ENCODE measurements at places on chromosomes 13 and 19.
A peak's percentile ranks its signal among the peaks of the same experiment; 100 is the strongest.

DNA sequence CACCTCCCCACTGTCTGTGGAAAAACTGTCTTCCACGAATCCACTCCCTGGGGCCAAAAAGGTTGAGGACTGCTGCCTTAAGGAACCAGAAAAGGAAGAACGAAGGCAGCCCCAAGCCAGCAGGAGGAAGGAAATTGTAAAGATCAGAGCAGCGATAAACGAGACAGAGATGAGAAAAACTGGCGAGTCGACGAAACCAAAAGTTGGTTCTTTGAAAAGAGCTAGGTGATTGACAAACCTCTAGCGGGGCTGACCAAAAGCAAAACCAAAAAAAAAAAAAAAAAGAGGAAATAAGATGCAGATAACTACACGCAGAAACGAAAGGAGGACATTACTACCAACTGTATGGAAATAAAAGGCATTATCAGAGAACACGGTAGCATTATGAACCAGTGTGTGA, 76.9 kb downstream of the GADD45B start:
- DNase-seq, result peak; percentile 74

DNA sequence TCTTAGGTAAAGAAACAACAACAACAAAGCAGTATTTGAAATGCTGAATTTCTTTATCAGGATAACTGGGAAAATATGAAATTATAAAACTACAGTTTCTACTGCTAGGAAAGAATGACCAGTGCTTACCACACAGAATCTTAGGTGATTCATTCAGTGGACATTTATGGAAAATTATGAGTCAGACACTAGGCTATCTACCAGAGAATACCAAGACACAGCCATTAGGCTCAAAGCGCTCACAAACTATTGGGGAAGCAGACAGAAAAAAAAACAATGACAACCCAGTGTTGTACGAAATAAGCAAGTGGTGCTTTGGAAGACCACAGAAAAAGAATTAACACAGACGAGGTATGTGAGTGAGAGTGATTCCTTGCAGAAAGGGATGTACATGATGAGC, 1019.5 kb downstream of the PCDH9 start:
- DNase-seq, result no peak

DNA sequence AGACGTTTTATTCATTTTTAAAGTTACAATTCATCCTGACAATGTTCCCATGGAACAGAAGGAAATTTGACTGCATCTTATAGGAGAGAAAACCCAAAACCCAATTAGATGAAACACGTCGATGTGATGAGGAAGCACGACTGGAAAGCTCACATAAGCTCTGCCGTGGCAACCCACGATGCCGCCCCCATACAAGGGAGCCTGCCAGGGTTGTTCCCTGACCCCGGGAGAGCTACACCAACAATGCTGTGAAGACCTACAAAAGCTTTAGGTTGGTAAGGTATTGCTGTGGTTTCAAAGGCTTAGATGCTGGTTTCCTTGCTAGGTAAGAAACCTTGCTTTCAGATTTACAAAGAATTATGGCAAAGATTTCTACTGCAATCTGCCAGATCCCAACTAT, 393.1 kb downstream of the KLF12 start:
- no peak for DNase-seq

GRCh38 chr13:49933511-49933910, 2.6 kb downstream of the SPRYD7 start:
- DNase-seq, result no peak

DNA sequence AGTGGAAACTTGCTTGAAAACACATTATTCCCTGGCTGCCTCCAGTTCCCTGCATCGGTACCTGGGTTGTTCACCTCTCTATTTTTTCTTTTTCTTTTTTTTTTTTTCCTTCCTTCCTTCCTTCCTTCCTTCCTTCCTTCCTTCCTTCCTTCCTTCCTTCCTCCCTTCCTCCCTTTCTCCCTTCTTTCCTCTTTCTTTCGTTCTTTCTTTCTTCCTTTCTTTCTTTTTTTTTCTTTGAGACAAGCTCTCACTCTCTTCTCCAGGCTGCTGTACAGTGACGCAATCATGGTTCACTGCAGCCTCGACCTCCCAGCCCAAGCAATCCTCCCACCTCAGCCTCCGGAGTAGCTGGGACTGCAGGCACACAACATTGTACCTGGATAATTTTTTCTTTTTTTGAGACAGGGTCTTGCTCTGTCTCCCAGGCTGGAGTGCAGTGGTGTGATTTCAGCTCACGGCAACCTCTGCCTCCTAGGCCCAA, 3.4 kb upstream of the RASAL3 start:
- DNase-seq, result no peak

- no peak for DNase-seq
These were observed 29.2 kb upstream of the LAMP1 start for GRCh38 chr13:113267642-113268405.

DNA sequence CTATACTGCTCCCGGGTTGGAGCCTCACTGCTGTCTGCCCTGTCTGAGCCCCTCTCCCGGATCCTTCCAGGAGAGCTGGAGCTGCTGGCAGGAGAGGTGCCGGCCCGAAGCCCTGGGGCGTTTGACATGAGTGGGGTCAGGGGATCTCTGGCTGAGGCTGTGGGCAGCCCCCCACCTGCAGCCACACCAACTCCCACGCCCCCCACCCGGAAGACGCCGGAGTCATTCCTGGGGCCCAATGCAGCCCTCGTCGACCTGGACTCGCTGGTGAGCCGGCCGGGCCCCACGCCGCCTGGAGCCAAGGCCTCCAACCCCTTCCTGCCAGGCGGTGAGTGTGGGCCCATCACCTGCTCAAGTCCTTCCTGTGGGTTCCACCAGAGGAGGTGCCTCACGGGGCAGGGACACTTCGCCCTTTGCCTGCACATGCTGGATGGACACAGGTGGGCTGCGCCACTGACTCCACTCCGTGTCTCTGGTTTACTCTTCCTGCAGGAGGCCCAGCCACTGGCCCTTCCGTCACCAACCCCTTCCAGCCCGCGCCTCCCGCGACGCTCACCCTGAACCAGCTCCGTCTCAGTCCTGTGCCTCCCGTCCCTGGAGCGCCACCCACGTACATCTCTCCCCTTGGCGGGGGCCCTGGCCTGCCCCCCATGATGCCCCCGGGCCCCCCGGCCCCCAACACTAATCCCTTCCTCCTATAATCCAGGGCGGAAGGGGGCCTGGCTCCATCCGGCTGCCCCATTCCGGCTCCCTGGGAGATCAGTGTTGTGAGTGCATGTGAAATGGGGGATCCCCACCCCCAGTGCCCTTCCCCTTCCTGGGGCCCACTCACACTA, 19.8 kb downstream of the EPN1 start:
- DNase-seq, result no peak

- no peak for DNase-seq
These were observed 476 bp downstream of the TYK2 start for GRCh38 chr19:10379880-10380312.

DNA sequence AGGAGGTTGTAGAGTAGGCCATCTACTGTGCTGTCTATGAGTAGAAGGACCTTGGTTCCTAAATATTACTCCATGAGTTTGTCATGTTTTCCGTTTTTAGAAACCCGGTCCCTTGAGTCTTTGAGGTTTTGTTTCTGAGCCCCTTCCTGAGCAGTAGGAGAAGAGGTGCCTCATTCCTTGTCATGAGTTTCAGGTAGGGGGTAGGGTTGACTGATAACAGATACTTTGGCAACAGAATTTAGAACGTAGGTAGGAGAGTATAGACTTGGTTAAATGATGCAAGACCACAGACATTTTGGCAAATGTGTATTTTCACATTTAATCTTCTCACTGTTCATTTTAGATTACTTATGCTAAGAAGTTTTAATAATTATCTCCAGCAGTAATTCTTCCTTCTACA, 24.6 kb downstream of the LMO7 start:
- no peak for DNase-seq

- no peak for DNase-seq
These were observed 4.3 kb downstream of the HPN start for GRCh38 chr19:35045667-35046300.

DNA sequence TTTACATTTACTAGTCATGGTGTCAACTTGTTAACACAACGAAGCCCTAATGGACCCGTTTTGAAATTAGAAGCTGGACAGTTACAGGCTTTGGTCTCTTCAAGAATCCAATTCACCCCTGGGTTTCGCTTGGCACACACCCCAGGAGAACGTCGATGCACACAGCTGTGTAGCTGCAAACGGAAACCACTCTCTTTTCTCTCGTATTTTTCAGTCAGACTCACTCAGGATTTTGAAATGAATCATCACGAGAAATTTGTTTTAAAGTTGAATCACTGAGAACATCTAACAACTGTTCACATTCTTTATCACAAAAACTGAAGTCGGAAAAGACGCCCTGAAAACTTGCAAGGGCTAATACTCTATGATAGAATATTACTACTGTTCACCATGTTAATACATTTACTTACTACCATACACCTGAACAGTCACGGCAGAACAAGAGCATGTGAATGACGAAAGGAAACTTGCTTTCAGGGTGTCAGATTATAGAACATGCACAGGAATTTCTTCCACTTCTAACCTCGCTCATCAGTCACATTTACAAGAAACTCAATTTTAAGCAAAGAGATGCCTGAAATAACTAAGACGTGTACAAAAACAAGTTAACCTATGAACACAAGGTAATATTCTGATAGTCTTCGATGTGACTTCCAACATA, 4.7 kb downstream of the PNMA8A start:
- no peak for DNase-seq

DNA sequence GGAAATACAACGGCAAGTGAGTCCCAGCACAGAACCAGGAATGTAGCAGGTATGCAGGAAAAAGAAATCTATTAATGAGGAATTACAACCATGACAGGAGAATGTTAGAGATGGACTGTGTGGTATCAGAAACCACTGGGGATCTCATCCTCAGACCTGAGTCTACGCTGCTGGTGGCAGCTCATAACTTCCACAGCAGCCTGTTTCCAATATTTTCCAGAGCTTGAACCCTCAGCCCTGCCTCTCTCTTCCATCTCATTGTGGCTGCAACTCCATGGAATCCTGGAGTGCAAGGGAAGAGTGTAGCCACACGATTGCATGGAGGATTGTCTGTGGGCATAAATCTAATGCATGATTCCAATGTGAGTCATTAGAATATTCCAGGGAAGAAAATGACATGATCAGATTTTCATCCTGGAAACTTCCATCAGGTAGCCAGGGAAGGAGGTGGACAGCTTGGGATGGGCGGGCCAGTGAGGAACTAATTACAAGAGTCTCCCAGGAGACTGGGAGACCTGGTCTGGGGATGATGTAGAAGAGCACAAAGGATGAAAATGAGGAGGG, 14.9 kb downstream of the PLA2G4C start:
- no peak for DNase-seq

DNA sequence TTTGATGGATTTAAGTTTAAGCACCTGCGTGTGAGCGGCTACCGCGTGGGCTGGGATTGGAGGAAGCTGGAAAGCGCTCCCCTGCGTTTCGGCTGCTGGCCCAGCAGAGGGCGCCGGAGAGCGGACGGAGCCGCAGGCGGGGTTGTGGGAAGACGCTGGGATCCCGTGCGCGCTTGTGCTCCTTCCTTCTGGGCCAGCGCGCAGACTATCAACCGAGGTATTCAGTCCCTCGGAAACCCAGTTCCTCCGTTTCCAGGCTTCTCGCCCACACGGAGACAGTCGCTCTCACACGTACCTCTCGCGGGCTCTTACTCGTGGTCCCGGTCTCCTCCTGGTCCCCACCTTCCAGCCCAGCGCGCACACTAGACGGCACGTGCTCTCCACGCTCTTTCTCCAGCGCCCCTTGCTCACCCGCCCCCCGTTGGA, 28.8 kb downstream of the EPN1 start:
- DNase-seq, result peak; percentile 75

GRCh38 chr13:99659866-99660554, 158.7 kb downstream of the TM9SF2 start:
- DNase-seq, result no peak

DNA sequence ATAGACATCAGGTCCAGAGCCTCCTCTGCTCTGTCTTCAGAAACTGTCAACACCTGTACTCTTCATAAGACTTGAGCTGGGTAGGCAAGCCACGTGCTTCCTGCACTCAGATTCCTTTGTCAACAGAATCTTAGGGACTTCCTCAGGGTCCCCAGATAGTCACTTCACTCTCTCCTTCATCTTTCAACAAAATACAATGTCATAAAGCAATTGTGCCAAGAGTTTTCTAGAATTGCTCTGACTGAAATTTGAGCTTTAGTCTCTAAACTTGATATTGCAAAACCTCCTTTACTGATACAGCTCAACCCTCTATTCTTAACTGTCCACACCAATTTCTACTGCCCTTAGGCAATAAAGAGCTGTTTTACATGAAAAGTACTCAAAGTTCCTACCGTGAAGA, 179.9 kb downstream of the IRS2 start:
- DNase-seq, result no peak

DNA sequence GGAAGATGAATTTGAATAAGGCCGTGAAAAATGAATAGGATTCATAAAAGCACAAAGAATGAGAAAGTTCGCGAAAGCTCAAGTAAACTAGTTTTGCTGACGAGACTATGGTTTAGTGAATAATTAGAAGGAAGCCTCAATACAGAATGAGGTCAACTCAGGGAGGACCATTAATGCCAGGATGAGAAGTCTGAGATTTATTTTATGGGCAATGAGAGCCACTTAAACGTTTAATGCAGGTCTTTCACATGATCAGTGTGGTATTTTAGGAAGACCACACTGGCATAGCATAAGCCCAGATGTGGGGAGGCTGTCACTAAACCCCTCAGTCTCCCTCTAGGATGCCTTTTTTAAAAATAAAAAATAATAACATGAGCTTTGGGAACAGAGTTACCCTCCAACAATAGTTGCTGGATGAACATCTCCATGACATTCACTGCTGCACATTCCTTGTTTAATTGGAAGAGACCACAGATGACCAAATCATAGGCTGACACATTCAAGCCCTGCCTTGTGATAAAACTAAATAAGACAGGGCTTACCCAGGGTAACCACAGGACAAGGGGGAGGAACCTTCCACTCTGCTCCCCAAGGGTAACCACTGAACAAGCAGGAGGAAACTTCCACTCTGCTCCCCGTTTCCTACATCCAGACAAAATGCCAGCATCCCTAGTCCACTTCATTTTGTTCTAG, 43.6 kb upstream of the LSM14A start:
- DNase-seq, result no peak

- DNase-seq, result no peak
These were observed 1.4 kb downstream of the LILRB2 start for GRCh38 chr19:54279406-54279962.

- peak; percentile 85 for DNase-seq
These were observed 40.3 kb downstream of the ZNF787 start for GRCh38 chr19:56080669-56081401.

DNA sequence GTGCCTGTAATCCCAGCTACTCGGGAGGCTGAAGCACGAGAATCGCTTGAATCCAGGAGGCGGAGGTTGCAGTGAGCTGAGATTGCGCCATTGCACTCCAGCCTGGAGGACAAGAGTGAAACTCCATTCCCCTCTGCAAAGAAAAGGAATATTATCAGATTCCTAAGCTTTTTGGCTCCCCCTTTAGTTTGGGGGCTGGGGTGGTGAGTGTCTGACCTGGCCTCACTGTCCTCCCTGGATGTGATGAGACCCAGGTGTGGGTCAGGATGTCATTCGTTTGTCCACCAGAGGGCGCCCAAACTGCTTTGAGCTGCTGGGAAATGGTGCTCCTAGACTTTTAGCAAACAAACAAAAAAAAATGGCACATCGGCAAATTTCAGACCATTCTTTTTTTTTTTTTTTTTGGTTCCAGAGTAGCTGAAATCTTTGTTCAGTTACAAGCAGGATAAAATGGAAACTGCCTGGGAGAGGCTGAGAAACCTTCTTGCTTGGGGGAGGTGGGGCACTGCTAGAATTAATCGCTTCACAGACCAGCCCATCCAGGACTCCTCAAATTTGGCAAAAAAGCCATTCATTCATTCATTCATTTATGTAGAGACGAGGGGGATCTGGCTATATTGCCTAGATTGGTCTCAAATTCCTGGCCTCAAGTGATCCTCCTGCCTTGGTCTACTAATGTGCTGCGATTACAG, 29.4 kb downstream of the SPC24 start:
- peak; percentile 89 for DNase-seq
